Hepatic stellate cell (primary cell): ENCODE measurements at places on chromosomes 12 and 14.
A peak's percentile ranks its signal among the peaks of the same experiment; 100 is the strongest.

- no peak for DNase-seq
Observed at GRCh38 chr12:13222076-13222475, 25.6 kb downstream of the EMP1 start.

- no peak for DNase-seq
Observed at GRCh38 chr14:93997082-93997481, at the start of gene CCDC197. TSS of gene CCDC197 (plus strand) at chr14:93997301. CDS start at chr14:93998132, 831 bp downstream.

DNA sequence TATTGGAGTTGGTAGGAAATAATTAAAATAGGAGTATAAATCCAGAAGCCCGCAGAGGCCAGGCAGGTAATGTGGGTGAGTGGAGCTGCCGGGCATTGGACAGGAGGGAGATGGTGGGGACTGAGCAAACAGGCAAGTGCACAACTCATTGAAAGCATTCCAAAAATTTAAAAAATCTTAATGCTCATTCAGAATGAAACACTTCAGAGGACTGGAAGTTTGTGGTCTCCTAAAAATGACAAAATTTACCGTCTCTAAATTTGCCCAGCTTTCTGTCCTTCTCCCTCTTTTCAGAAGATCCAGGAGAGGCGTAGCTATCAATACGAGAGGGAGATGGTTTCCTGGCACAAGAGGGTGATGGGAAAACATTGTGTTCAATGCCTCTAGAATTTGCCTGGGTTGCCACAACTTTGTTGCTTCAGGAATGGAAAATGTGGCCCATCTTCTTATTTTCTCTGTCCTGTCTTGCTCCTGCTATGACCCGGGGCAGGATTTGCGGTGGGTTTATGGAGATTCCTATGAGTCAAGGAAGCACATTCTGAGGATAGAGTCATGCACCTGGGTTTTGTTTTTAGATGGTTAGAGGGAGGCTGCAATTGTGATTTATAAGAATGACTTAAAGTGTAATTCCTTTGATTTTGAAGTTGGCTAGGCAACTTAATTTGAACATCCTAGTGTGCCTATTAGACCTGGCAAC, 72.2 kb downstream of the BORCS5 start:
- no peak for DNase-seq

DNA sequence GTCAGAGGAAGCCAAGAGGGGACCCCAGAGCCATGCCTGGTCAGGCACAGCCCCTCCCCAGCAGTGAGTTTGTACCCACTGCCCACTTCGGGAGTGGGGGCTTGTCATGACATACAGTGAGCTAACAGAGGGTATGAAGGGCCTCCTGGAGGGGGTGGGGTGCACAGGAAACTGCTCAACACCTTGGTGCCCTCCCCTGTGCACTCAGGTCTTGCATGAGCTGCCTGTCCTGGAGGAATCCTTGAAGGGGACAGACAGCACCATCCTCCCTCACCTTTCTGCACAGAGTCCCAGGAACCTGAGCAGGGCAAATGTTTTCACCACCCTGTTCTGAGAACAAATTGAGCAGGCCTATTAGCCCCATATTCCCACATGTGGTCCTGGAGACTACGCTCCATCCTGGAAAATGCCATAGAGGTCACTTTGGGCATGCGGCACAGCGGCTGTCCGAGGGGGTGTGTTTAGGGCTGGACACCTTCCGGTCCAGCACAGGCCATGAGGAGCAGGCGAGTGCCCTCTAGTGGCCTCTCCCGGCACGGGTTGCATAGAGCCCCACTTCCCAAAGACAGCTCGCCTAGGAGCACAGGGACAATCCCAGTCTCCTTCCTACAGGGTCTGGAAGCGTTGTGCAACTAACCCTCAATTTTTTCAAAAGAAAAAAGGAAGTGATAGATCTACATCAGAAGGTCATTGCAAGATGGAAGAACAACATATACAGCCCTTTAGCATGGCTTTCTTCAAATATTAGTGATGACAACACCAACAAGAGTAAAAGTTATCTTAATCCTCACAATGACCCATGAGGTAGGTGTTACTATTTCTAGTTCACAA, 31.9 kb upstream of the ZFP36L1 start:
- DNase-seq = peak; percentile 90

DNA sequence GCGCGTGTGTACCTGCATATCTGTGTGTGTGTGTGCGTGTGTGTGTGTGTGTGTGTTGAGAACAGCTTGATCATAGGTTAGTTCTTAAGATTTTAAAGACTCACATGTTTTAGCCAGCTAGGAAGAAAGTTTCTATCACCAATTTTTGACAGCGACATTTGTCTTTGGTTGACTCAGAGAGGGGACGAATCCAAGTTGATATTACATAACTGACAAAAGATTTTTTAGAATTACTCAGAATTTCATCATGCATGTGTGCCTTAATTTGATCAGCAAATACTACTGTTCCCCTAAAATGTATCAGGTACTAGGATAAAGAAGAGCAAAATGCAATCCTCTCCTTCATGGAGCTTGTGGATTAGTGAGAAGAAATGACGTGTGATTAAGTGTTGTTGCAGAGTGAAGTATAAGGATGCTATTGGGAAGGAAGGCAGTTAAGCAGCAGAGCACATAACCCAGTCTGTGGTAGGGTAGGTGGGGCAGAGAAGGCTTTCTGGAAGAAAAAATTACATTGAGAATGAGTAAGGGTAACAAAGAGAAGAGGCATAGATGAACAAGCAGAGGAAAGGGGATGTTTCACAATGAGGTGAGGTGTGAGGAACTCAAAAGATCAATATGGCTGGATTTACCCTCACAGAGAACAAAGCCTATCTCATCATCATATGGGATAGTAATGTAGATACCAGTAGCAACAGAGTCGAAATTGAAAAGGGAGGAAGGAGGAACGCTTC, 77.5 kb downstream of the ELK3 start:
- no peak for DNase-seq

DNA sequence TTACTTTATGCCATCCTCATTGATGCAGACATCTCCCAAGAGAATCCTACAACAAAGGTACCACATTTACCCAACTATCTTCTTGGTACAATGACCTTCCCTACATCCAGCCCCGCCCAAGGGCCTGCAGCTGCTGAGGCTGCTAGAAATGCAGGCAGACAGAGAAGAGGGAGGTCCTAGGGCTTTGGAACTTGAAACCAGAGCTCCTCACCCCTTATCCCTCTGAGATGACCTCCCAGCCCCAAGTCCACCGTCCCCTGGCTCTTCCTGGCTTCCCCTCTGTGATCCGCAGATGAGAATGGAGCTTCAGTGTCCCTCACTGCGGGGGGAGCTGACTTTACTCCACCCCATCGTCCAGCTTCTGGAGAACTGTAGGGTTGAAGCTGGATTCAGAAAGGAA, 1.6 kb upstream of the TNFRSF1A start:
- no peak for DNase-seq

- no peak for DNase-seq
Observed at GRCh38 chr12:108832730-108833354, 24.5 kb downstream of the SSH1 start.

DNA sequence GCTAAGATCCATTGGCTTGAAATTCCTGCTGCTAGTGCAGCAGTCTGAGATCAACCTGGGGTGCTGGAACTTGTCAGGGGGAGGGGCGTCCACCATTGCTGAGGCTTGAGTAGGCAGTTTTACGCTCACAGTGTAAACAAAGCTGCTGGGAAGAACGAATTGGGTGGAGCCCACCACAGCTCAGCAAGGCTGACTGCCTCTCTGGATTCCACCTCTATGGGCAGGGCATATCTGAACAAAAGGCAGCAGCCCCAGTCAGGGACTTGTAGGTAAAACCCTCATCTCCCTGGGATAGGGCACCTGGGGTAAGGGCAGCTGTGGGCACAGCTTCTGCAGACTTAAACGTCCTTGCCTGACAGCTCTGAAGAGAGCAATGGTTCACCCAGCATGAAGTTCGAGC, 191.7 kb downstream of the ALG10B start:
- DNase-seq = no peak

- DNase-seq = no peak
Observed at GRCh38 chr12:78968226-78968625, 103.7 kb downstream of the SYT1 start.

GRCh38 chr12:116673681-116674111, 64.2 kb downstream of the SPRING1 start:
- DNase-seq = no peak

GRCh38 chr12:12294215-12295005, 27.6 kb upstream of the LRP6 start:
- peak; percentile 24 for DNase-seq

DNA sequence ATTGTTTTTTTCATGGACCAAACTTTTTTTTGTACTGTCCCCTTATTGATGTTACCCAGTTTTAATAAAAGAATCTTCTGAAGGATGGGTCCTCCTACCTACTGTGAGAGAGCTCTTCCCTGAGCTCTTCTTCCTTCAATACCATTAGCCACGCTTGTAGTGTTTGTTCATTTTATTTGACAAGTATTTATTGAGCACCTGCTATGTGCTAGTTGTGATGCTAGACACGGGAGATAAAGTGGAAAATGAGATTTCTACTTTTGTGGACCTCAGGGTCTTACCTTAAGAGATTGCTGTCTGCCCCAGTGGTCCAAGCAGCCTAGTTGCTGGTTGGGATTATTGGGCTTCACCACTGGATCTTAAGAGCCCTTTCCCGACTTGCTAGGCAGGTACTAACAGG, 3.2 kb upstream of the GPD1 start:
- DNase-seq = no peak

DNA sequence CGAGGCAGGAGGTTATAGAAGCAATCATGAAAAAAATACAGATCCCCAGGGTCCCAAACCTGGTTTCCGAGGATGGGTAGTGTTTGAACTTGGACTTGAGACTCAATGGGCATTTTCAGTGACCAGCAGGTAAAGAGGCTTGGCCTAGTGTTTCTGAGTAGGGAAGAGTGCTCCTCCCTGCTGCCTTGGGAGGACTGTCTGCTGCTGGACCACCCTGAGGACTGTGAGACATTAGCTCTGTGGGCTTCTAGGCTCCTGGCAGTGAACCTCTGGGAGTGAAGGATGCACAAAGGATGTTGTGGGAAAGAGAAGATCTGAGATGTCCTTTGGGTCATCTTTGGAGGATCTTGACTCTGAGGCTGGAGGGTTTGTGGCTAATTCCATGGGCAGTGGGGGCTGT, 30.5 kb downstream of the ANKRD9 start:
- no peak for DNase-seq

DNA sequence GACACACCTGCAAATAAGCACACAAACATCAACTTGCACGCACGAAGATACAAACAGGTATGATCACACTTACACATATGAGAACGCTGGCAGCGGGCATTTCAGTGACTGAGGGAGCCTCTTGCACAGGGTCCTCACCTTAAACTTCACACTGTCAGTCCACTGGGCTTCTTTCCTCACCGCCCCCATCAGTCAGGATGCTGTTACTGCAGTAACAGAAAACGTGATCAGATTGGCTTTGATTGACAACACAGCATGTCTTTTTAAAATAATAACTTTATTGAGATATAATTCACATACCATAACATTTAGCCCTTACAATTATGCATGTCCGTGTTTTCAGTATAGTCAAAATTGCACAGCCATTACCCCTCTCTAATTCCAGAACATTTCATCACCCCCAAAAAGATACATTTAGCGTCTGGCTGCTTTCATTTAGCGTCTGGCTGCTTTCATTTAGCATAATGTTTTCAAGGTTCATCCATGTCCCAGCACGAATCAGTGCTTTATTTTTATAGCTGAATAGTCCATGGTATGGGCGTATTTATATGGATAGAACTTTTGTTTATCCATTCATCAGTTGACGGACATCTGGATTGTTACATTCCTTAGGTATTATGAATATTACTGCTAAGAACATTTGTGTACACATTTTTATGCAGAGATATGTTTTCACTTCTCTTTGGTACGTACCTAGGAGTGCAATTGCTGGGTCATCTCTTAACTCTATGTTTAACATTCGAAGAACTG, 8.4 kb downstream of the CCDC197 start:
- DNase-seq = peak; percentile 48

GRCh38 chr12:120238839-120239445, 26.6 kb downstream of the PXN start:
- no peak for DNase-seq
